ENCODE measurements at places on chromosomes 13 and 19.

- DNase-seq, result no peak
Observed at GRCh38 chr13:60679928-60680694, 283.1 kb downstream of the TDRD3 start.

- DNase-seq, result peak; percentile 2
Observed at GRCh38 chr19:23116802-23117571, at the start of gene ZNF730. ZNF730 (plus strand) TSS chr19:23117025; CDS start chr19:23117174, 149 bp downstream.

DNA sequence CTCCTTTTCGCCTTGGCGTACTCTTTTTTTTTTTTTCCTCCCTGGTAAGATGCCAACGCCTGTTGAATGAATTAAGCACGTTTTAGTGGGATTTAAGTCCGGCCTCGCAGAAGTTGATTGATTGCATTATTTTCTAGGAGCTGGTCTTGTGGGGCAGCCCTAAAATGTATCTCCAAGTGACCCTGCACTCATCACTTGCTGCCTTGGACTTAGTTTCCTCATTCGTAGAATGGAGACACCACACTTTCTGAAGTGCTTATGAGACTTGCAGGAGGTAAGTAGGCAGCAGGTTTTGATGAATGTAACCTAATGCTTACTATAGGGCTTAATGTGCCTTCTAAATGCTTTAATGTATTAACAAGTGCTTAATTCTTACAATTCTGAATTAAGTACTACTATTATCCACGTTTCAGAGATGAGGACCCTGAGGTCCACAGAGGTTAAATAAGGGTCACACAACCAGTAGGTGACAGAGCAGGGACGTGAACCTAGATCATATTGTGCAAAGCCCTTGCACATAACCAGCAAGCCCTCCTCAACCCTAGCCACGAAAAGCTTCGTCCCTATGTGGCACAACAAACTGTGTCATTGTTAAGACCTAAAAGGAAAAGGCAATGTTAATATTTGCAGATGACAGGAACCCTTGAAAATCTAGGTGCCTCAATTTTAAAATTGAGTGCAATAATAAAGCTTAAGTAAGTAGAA, 514 bp upstream of the ARGLU1 start:
- no peak for DNase-seq

DNA sequence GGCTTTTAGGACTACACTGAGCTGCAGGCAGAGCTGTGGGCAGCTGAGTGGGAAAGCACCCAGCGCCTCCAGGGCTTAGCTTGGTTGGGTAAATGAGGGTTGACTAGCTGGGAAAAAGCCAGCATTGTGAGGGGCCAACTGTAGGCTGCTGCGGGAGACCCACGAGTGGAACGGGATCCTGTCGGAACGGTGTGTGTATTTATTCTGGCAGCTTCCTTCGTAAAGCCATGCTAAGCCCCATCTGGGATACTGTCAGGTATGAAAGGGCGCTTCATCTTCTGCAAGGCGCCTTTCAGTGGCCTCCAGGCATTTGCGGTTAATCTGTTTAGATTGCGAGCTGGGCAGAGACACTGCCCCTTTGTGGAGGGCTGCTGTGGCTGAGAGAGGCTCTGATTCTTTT, 39.5 kb upstream of the CNMD start:
- no peak for DNase-seq

- no peak for DNase-seq
Observed at GRCh38 chr13:51697181-51697580, 106.8 kb downstream of the DHRS12 start.

- DNase-seq, result no peak
Observed at GRCh38 chr19:2213799-2214198, 22.3 kb downstream of the PLEKHJ1 start.

DNA sequence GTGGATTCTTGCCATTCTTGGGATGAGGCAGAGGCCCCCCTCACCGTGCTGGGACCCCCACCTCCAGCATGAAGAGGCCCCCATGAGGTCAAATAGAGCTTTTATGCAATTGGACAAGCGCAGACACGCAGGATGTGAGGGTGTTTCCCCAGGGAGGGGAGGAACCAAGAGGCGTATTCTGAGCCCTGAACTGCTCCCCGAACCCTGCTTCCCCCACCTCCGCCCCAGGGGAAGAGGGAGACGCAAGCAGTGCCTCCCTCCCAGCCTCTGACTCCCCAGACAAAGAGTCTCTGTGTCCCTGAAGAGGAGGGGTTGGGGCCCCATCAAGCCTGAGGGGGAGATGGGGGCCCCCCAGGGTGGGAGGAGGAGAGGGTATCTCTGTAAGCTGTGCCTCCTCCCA, 1.3 kb upstream of the RDH8 start:
- no peak for DNase-seq

GRCh38 chr13:106850973-106851650, 283.2 kb upstream of the ARGLU1 start:
- no peak for DNase-seq

DNA sequence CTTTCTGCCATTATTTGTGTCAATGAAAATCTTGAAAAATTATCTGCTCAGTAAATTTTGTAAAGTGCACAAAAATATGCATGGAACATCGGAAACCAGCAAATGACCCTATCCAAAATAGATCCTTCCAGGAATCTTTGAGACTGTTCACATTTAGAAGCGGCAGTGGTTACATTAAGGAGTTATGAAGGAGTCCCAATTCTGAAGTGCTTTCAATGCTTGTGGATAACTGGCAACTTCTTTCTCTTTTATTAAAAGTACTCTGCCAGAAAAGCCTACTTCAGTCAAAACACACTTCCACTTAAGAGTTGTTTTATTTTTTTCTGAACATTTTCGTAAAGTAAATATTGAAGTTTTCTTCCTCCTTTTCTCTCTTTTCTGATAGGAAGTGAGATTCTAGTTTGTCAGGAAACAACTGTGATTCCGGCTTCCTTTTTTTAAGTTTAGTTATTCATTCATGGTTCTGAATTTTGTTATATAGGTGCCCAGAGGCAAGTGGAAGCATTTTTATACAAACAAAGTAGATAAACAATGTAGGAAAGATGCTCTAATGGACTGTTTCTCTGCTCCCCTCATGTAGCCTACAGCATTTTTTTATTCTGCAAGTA, 83.5 kb downstream of the PCDH9 start:
- no peak for DNase-seq

DNA sequence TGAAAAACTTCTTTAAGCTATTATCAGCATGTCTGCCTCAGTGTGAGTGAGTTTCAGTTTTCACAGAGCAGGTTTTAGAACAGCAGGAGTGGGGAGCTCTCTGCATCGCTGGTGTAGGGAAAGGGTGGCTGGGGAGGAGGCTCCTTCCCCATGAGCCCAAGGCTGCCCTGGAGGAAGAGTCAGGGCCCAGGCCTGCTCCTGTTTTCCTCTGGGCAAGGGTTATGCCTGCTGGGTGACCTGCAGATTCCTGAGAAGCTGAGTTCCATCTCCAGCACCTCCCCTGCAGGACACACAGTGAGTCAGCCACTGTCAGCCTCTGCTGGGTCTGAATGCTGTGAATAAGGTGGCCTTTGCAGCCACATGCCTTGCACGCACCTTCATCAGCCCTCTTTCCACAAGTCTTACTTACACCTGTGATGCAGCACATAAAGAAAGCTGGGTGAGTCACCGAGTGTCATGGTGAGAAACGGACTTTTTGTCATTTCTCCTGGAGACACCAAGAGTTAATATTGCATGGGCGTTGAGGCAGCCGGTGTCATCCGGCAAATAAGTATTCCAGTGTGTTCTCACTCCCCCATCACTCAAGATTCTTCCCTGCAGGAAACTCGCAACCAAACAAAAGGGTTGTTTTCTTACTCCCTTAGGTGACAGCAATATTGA, 186.4 kb upstream of the KL start:
- no peak for DNase-seq

GRCh38 chr13:102441085-102441484, 39.2 kb upstream of the FGF14 start:
- DNase-seq, result no peak

- DNase-seq, result no peak
Observed at GRCh38 chr19:46776927-46777911, 11.2 kb downstream of the SLC1A5 start.

GRCh38 chr13:30870049-30870884, 35.8 kb upstream of the MEDAG start:
- no peak for DNase-seq

DNA sequence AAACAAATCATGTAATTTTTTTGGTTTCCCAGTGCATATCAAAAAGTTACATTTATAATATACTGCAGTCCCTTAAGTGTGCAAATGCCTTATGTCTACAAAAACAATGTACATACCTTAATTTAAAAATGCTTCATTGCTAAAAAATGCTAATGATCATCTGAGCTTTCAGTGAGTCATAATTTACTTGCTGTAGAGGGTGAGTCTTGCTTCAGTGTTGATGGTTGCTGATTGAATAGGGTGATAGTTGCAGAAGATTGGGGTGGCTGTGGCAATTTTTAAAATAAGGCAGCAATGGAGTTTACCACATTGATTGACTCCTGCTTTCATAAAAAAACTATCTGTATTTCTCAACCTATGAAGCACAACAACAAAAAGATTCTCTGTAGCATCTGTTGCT, 613.9 kb downstream of the TBC1D4 start:
- no peak for DNase-seq

- no peak for DNase-seq
Observed at GRCh38 chr13:25800523-25800922, 251.3 kb downstream of the SHISA2 start.

DNA sequence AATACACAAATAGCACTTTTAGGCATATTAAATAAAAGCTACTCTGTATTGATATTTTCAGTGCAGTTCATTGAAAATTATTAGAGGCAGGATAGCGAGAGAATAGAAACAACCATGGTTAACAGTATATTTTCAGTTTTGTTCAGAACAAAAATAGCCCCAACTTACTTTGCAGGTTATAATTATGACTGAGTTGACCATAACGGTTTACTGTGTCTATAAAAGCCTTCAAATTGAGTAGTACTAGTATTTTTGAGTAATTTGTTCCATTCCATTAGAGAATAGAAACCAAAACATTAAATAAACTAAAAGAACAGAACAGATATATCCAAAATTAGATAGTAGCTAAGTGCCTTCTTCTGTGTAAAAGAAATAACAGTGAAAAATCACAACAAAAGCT, 1108.4 kb upstream of the PCDH20 start:
- DNase-seq, result no peak

GRCh38 chr19:28586474-28586873, 626.5 kb downstream of the UQCRFS1 start:
- no peak for DNase-seq

DNA sequence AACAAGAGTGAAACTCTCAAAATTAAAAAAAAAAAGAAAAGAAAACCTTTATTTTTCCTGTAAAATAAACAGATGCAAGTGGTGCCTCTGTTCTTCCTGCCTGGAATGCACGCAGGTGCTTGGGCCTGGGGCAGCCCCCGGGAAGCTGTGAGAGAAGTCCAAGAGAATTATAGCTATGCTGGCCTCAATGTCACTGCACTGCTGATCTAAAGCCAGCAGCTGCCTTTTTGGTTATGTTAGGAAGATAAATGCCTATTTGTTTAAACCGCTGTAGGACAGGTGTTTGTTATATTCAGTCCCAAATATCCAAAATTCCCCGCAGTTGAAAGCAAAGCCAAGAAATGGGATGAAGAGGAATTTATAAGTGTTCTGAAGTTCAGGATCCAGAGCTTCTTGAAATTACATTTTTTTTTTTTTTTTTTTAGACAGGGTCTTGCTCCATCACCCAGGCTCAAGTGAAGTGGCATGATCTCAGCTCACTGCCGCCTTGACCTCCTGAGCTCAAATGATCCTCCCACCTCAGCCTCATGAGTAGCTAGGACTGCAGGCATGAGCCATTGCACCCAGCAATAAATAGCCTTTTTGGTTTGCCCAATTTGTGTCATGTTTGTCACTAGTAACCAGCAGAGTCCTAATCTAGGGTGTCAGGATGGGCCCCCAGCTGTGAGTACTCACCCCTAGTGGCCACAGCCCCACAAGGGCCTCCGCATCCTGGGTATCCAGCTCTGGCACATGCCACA, 2.2 kb downstream of the RINL start:
- no peak for DNase-seq

GRCh38 chr13:59671881-59672280, 491.8 kb downstream of the DIAPH3 start:
- no peak for DNase-seq

GRCh38 chr13:54647275-54647674, 1618.7 kb downstream of the OLFM4 start:
- no peak for DNase-seq

DNA sequence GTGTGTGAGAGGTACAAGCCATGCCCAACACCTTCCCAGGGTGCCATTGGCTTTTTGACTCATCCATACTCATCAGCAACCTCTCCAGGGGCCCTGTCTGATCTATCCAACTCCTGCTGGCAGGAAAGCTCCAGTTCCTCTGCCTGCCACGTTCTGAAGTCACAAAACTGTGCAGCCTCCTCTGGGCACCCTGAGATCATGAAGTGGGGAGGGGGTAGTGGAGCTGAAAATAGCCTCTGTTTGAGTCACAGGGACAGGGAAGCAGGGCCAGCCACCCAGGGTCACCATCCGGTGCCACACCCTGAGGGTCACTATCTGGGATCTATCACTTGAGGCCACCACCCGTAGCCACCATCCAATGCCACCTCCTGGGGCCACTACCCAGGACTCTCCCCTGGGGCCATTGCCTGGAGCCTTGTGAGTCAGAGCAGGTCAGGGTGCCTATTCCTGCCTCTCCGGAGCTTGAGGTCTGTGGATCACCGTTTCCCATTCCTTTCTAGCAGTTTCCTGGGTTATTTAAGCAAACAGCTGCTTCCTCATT, 172.1 kb downstream of the NUFIP1 start:
- no peak for DNase-seq

- no peak for DNase-seq
Observed at GRCh38 chr13:50685491-50685890, 158.0 kb downstream of the DLEU7 start.

GRCh38 chr19:43353606-43354304, at the start of gene CD177:
CD177 (plus strand) TSS chr19:43353686; CDS start chr19:43353715, 29 bp downstream.
- DNase-seq, result no peak

GRCh38 chr13:22195726-22196125, 524.9 kb downstream of the FGF9 start:
- no peak for DNase-seq

DNA sequence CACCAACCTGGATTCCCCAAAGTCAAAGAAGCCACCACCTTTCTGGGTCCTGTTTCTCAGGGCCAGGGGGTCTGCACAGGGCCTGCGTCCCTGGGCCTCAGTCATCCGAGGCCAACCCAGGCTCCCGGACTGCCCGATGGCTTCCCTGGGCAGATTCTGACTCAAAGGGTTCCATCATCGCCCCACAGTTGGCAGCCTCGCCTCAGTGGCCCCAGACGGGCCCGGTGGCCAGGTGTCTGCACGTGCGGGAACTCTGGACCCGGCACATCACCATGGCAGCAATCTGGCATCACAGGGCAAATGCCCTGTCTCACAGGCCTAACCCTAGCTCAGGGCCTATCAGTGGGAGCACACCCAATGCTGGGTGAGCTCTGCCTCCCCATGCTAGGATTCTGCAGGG, 2.9 kb downstream of the IGFL1 start:
- no peak for DNase-seq
